ENCODE measurements at places on chromosomes 7 and 10. TPM values are rescaled to one million over a fixed set of nuclear protein-coding genes. Genes with fewer than 3 reads are reported as not detected.

The EGFR gene
- total RNA-seq = 80.9 TPM

The LIPN gene
- total RNA-seq = 0.74 TPM

The LRIT1 gene
- total RNA-seq = not detected

The SYT15B gene
- 1.2 TPM for total RNA-seq

The PYROXD2 gene
- 22.4 TPM for total RNA-seq

The GJD4 gene
- total RNA-seq = not detected

The BEND7 gene
- total RNA-seq = 26.8 TPM

The ZNF33A gene
- 16.4 TPM for total RNA-seq

The AQP1 gene
- total RNA-seq = 140 TPM

The GDF2 gene
- total RNA-seq = not detected

The AGAP9 gene
- total RNA-seq = 4.7 TPM

- DNase-seq = no peak
Observed at GRCh38 chr10:14191871-14192270, 138.9 kb downstream of the FRMD4A start.

DNA sequence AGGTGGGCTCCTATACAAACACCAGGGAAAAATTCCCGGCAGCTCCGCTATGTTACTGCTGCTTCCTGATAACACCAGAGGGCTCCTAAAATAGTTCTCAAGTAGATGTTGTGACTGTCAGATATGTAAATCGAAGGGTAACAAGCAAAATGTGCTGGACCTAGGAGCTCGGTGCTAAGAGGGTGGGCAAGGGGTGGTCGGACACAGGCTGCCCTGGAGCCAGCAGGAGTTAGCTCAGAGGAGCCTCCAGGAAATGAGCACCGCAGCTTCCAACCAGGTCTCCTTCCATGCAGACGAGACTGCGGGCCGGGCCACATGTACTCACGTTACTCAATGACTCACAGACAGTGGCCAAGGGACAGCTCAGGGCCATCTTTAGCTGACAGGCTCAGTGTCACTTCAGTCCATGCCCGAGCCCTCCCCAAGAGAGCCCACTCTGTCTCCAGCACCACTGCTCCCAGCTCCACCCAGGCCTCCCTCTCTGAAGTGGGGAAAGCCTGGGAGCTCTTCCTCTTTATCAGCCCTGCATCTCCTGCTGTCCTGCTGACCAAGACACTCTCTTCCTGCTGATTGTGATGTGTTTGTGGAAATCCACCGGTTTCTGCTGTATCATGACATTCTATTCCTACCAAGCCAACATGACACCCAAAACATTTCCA, 37.2 kb upstream of the TMEM273 start:
- DNase-seq = no peak

DNA sequence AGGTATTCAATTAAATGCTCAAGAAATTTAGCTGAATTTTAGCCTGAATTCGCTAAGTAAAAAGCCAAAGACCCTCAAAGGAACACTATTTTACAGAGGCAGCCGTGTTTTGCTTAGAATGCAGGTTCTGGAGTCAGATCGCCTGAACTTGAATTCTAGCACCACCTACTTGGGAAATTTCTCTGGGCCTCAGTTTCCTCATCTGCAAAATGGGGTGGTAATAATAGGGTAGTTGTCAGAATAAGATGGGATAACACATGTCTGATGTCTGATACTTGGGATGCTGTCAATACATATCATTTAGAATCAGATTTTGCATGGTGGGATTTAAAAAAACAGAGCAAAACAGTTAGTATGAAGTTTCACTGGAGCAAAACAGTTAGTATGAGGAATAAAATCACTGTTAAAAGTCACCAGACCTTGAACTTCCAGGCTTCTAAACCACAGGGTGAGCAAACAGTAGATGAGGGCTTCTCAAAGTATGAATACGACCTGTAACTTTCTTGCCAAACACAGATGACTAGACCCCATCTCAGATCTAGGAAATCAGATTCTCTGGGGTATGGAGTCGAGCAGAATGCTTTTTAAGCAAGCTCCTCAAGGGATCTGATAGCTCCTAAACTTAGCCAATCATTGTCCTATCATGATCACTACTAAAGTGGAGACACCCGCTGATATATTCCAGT, 75.4 kb downstream of the ATXN7L1 start:
- DNase-seq = no peak

GRCh38 chr10:17409170-17409733, 45.1 kb downstream of the ST8SIA6 start:
- DNase-seq = no peak

DNA sequence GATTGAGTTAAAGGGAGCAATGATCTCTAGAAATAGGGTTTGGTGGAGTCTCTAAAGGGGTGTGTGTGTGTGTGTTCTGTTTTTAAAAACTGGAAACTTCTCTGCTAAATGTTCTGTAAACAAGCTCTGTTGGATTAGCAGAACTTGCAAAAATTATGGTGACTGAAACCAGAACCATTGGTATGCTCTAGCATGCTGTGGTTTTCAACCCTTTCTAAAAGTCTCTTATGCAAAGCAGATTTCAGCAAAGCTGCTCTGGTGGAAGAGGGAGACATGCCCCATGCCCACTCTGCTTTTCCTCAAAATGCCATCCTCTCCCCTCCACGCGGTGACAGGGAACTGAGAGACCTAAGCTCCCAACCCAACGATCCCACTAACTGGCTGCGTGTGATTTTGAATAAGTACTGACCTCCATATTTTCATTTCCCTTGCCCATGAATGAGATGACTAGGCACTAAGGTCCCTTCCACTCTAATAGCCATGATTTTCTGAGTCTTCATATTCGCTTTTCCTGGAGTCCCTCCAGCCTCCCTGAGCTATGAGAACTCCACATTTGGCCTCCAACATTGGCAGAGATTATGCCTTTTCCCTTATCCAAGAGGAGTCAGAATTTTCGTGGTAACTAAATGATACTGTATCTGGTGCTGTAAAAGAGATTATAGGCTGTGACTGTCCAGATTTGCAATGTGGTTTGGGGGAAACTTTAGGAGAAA, 117.3 kb upstream of the PALS2 start:
- no peak for DNase-seq

DNA sequence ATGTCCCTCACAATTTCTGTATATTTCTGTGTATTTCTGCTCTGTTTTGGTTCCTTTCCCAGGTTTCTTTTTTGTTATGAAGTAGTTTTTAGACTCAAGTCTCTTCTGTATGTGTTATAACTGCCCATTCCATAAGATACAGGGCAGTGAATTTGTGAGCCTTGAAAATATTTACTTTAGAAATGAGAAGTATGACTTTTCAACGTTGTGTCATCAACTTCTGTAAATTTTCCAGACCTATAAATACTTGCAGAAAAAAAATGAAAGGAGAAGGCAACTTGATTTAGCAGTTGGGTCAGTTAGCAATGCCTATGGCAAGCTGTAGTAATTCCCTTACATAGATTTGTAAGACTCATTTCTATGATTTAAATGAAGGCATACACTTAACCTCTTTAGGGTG, 11.5 kb downstream of the EGFR start:
- DNase-seq = no peak

DNA sequence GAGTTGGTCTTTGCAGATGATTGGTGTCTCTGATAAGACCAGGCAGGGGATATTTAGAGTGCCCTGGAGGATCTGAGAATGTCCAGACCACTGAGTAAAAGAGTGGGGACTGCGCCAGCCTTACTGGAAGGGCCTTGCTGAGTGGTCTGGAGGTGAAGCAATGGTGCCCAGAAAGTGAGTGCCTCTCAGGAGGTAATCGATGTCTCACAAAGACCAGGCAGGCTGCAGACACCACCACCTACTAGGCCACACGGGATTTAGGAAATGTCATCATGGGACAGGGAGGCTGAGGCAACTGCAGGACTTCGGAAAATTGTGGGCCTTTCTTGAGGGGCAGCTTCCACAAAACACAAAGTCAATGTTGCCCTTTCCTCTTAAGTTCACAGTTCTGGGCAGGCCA, 57.2 kb upstream of the STEAP1B start:
- no peak for DNase-seq

GRCh38 chr7:158527915-158528502, 59.6 kb downstream of the PTPRN2 start:
- DNase-seq = no peak

GRCh38 chr10:121797490-121797889, 130.3 kb downstream of the ATE1 start:
- DNase-seq = no peak

DNA sequence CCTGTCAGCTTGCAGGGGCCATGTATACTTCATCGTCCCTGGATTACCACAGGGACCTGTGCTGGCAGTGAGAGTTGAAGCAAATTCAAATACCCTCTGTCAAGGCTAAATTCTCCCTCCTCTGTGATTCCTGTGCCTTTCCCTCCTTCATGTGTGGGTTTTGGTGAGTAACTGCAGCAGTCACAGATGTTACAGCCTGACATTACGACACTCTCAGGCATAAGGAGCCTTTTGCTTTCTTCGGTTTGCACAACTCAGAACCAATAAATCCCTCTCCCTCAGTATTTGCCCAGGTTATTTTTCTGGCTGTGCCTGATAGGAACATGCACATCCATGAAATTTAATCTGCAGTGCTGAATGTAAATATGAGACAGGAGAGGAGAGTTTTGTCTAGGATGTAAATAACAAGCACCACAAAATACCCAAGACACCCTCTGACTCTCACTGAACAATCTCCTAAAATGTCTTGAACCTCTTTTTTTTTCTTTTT, 997.2 kb upstream of the GHITM start:
- DNase-seq = no peak

GRCh38 chr7:81776948-81777630, 7.2 kb upstream of the HGF start:
- no peak for DNase-seq

GRCh38 chr7:95376632-95377400, 19.4 kb downstream of the PON3 start:
- DNase-seq = no peak

DNA sequence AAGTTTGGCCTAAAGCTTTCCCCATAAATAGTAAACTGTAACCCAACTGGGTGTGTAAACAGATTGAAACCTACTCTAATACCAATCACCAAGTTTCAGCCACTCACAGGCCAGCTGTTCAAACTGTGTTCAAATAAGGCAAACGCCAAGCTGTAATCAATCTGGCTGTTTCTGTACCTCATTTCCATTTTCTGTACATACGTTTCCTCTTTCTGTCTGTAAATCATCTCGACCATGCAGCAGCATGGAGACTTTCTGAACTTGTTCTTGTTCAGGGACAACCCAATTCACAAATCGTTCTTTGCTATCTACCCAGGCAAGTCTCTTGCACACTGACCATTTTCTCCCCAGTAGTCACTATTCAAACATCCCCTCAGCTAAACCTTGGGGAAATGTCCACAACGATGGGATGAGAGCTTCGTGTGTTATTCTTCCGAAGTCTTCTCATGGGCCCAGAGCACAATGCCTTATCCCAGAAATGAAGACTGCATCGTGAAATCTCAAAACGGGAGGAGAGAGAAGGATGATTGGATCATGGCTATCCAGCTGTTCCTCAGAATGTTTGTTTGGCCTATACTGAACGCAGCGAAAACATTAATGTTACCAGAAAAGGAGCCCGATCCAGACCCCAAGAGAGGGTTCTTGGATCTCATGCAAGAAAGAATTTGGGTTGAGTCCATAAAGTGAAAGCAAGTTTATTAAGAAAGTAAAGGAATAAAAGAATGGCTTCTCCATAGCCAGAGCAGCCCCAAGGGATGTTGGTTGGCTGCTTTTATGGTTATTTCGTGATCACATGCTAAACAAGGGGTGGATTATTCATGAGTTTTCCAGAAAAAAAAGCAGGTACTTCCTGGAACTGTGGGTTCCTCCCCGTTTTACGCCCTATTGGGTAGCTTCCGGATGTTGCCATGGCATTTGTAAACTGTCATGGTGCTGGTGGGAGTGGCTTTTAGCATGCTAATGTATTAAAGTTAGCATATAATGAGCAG, 86.2 kb downstream of the SLC16A9 start:
- DNase-seq = no peak

DNA sequence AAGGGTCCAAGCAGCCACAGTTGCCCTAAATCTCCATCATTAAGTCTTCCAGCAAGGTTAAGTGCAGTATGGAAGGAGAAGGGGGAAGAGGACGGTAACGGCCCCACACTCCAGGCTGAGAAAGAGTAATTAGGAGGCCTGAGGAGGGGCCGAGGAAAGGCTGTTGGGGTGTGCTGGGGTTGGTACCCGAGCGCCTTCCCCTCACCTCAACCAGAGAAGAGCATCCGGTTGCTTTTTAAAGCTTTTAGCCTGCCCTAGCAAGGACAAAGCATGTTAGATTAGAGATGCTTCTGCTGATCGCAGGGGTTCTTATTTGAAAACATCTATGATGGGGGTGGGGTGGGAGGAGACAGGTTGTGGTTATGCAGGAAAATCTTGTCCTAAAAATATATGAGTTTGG, 9.0 kb upstream of the ZSCAN21 start:
- no peak for DNase-seq

GRCh38 chr10:131049016-131049415, 262.5 kb downstream of the TCERG1L start:
- DNase-seq = no peak

DNA sequence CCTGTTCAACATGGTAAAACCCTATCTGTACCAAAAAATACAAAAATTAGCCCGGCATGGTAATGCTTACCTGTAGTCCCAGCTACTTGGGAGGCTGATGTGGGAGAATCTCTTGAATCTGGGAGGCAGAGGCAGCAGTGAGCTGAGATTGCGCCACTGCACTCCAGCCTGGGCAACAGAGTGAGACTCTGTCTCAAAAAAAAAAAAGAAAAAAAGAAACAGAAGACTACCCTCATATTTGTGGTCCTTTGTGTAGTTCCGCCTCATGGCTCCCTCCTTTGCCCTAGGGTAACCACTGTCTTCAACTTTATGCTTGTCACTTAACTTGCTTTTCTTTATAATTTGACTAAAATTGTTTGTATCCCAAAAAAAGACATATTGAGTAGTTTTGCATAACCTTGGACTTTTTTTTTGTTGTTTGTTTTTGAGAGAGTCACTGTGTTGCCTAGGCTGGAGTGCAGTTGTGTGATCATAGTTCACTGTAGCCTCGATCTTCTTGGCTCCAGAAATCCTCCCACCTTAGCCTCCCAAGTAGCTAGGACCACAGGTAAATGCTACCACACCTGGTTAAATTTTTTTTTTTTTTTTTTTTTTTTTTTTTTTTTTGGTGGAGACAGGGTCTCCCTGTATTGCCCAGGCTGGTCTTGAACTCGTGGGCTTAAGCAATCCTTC, 3.7 kb downstream of the ZNF487 start:
- no peak for DNase-seq

- no peak for DNase-seq
Observed at GRCh38 chr7:29435167-29435566, 128.5 kb upstream of the PRR15 start.

DNA sequence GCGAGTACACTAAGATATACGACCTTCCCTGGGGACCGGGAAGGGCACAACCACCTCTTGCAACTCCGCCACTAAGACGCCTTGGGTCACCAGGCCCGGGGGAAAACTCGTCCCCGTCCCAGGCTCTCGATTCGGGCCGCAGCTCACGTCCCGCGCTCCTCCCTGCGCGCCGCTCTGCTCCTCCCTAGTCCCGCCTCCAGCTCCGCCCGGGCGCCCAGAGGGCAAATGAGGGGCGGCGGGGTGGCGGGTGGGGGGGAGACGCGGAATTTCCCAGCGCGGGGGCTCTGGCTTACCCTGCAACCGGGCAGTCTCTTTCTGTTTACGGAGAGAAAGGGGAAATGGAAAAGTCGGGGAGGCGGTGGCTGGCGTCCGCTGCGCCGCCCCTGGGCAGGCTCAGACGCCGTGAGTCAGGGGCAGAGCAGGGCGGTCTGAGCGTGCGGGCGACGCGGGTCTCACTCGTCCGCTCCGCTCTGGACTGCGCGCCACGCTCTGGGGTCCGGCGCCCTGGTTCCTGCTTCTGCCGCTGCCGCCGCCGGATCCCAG, at the start of gene MAP3K8:
Gene MAP3K8, plus strand, starts transcription at position 455 of the 543 bp plus-strand sequence. CDS start 4,755 bp downstream, outside the sequence.
- DNase-seq = peak; percentile 96

Measured in mesenteric fat pad (tissue), 1 donor.